ENCODE measurements at places on chromosomes 2 and 18.

DNA sequence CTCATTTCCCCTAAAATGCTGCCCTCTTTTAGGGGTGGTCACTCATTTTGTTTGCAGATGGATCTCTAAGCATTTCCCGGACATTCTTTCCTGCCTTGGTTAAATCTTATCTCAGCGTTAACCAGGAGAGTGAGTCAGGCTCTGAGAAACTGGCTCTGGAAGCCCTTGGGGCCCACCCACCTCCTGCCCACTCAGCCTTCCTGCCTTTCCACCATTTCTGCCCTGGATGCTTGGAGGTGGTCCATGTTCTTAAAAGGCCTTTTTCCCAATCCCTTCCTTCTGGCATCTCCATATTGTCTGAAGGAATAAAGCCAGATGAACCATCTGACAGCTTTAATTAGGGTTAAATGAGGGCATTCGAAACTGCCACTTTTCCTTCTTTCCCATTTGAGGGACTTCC, 9.5 kb downstream of the HK2 start:
- DNase-seq, result no peak

- DNase-seq, result peak; percentile 98
Observed at GRCh38 chr18:9869715-9870430, 15.9 kb upstream of the TXNDC2 start.

DNA sequence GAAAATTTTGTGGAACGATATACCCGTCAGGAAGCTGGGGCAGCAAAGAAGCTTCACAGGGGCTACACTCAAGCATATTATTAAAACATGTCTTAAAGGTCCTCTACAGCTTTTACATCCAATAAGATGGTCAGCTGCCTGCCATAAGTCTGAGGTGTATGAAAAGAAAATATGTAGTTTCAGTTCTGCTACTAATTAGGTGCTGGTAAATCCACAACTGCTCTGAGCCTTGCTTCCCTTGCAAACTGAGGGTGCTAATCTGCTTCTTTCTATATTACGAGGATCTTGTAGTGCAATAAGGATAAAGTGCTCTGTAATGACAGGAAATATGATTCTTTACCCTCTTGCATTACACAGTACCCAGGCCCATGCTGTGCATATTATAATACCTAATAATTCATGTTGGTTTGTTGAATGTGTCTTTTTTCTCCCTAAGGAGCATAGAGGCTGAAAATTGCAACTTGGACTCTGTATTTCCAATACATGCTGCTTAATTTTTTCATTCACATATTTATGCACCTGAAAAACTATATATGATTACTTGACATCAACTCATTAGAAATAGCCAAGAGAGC, 14.5 kb upstream of the SLC8A1 start:
- no peak for DNase-seq

- DNase-seq, result no peak
Observed at GRCh38 chr18:38759457-38759856, 1193.9 kb upstream of the CELF4 start.

DNA sequence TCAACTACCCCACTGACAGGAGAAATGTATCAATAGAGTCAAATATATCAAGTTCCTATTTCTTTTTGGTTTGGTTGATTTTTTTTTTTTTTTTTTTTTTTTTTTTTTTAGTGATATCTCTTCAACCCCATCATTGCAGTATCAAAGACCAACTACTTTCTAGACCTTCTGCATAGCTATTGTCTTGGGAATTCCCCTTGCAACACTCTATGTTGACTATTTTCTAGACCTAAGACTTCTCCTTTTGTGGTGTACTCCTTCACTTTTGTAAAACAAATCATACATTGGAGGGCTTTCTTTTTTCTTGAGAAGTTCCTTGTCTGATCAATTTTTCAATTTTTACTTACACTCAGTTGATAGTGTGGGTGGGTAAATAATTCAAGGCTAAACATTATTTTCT, 46.5 kb upstream of the NR4A2 start:
- peak; percentile 53 for DNase-seq

GRCh38 chr18:33010149-33010548, 237.3 kb upstream of the KLHL14 start:
- no peak for DNase-seq

DNA sequence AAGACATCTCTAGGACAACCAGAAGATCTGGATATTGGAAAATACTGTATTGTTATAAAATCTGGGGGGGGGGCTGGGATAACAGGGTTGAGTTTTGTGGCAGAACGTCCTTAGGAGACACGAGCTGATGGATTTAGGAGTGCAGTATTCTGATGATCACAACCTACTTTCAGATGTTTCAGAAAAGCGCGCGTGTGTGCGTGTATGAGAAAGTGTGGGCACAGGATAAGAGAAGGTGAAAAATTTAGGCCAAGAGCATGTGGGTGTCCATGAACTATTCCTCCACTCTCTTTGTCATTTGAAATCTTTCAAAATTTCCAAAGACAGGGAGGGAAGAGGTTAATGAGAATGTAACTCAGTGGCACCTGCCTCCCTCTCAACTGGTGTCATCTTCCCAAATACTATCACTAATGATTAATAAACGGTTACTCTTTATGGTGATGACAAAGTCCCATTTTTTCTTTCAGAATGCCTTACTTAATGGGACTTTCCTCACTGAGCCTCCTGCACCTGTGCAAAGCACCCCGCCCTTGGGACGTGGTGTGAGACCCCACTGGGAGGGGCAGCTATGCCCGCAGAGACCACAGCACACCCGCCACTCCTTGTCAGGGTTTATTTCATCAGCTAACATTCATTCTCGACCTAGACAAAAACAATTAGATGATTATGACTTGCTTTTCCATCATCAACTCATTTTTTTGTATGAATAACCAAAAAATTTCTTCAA, 53.6 kb downstream of the HS6ST1 start:
- DNase-seq, result no peak

DNA sequence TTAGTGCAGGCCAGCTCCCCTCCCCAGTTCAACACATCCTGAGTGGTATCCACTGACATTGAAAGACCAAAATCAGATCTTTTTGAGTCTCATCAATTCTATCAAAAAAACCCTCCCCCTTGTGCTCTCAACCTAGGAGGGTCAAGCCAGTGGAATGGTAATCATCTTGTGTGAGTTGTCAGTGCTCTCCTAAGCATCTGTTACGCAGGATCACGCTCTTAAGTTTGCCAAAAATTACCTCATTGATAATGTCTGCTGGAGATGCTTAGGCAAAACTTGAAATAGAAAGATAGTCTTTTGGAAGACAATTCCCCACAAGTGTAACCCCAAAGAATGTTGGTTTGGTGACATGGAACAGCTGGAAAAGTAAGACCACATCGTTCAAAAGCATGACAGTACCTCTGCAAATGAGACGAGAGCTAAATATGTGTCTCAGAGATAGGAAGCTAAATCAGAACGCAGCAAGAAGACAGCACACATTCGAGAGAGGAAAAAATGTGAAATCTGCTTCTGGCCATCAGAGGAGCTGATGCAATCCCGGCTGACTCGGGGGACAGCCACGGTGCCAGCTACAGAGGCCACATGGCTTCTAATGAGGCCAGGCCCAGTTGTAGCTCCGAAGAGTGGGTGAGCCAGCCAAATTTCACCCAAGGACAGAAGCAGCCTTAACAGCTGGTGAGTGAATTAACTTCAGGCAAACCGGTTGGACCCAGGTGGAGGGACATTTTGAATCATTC, 753.9 kb downstream of the RNF144A start:
- DNase-seq, result no peak

DNA sequence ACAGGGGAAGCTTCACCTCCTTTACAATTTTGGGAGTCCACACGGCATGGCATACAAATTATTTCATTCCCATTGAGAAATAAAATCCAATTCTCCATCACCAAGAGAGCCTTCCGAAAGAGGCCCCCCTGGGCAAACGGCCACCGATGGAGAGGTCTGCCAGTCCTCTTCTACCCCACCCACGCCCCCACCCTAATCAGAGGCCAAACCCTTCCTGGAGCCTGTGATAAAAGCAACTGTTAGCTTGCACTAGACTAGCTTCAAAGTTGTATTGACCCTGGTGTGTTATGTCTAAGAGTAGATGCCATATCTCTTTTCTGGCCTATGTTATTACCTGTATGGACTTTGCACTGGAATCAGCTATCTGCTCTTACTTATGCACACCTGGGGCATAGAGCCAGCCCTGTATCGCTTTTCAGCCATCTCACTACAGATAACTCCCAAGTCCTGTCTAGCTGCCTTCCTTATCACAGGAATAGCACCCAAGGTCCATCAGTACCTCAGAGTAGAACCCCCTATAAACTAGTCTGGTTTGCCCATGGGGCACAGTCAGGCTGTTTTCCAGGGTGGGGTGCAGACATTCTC, 58.3 kb downstream of the BCL11A start:
- DNase-seq, result no peak

DNA sequence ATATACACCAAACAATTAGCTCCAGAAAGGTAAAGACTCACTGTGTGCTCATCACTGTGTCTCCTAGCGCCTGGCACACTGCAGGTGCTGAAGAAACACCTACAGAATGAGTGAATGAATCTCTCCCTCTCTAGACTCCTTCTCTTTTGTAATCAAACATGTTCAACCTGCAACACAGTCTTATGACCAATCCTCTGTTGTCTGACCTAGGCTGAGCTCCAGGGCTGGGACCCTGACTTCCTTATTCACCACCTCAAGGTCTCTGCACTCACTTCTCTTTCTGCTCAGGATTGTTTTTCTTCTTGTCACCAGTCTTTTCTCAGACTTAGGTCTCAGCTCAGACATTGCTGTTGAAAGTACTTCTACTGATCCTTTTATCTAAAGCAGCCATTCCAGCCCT, 9.8 kb downstream of the CKAP2L start:
- peak; percentile 44 for DNase-seq

GRCh38 chr2:215879331-215879730, 134.0 kb downstream of the MREG start:
- no peak for DNase-seq

DNA sequence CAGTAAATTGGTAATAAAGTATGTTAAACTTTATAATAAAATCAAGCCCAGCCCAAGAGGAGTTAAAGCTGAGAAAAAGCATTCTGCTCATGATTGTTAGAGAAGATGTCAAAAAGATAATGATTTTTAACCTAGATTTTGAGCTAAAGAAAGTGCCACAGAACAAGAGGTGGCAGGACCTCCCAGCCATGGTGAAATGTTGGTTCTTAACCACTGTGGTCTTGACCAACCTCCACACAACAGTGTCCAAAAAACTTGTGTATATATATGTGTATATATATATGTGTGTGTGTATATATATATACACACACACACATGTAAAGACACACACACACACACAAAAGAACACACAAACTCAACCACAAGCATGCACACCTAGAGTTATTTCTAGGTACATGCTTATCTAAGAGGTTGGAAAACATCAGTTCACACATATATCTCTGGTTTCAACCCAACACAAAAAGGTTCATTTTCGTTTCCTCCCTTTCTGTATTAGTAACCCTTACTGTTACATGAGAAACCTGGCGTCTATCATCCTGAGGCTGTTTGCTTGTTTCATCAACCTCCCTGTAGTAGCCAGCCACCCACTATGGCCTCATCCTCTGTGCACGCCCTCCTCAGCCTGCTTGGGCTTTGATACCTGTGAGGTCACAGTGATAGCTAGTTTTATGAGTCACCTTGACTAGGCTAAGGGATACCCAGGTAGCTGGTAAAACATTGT, 631.8 kb upstream of the ID2 start:
- DNase-seq, result no peak

- no peak for DNase-seq
Observed at GRCh38 chr18:12041561-12041960, 52.1 kb upstream of the ANKRD62 start.

DNA sequence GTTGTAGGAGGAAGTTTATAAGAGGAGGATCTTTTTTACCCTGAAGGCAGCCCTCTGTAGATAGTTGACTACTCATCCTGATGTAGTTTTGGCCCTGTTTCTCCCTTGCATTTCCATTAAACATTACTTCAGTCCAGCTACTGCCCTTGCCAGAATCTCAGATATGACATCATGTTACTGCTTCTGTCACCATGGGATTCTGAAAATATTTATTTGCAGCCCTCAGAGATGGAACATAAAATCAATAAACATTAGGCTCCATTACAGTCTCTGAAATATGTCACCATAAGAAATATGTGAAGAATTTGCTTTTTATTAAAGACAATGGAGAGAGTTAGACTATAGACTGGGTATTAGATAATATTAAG, 68.7 kb upstream of the STK39 start:
- DNase-seq, result no peak

DNA sequence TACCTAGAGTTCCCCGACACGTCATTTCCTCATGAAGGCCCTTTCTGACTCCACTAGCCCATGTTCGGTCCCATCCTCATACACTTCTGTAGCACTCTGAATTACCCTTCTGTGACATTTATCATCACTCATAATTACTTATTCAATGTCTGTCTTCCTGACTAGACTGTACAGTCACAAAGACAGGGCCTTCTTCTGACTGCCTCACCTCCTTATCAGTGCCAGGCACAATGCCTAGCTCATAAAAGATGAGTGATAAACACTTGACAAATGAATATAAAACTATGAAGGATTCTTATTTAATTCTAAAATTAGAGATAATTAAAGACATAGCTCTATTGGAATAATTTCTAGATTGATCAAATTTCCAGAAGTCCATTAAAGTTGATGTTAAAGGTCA, 1.4 kb upstream of the UBXN4 start:
- DNase-seq, result no peak

DNA sequence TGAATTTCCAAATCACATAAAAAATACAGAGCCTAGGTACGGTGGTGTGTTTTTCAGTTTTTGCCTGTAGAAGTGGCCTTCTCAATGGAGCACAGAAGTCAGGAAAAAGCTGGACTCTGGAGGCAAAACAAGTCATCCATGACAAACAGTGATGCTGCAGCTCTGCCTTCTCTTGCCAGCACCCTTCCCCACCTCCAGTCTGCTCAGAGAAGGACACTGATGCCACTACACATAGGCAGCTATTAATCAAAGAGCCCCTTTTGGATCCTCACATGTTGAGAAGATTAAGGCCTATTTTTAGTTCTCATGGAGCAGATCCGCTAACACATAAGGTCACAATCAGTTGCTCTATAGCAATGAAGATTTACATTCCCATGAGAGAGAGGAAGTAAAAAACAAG, 181.6 kb upstream of the GALNT5 start:
- no peak for DNase-seq

DNA sequence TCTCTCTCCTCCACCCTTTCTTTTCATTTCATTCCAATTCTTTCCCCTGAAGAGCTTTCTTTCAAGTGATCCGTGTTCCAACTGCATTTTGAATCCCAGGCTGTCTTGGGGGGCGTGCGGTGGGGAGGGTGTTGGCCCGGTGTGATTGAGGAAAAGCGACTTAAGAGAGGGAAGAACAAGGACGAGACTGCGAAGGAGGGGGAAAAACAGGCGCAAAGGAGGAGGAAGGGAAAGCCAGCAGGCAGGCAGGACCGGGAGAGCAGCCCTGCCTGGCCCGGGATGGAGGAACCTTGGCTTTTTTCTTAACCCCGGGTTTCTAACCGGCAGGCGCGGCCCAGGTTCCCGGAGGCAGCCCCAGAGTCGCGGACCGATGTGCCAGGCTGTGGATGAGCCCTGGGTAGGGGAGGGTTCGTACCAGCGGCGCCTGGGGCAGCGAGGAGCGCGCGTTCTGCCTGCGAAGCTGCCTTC, 1.3 kb downstream of the ADCYAP1 start:
- DNase-seq, result no peak

GRCh38 chr2:71358931-71359671, 27.5 kb downstream of the ZNF638 start:
- no peak for DNase-seq

Data from NB4 (cell line).